ENCODE measurements at places on chromosomes 3 and 15.

- DNase-seq, result no peak
These were observed 1.2 kb downstream of the CCDC9B start for GRCh38 chr15:40339621-40339945.

- no peak for DNase-seq
These were observed 15.4 kb downstream of the CCDC54 start for GRCh38 chr3:107392549-107393165.

GRCh38 chr3:135927155-135927554 is 38.4 kb upstream of the PPP2R3A start:
- DNase-seq, result no peak

GRCh38 chr3:194664857-194665256 is 7.1 kb downstream of the LSG1 start:
- no peak for DNase-seq

DNA sequence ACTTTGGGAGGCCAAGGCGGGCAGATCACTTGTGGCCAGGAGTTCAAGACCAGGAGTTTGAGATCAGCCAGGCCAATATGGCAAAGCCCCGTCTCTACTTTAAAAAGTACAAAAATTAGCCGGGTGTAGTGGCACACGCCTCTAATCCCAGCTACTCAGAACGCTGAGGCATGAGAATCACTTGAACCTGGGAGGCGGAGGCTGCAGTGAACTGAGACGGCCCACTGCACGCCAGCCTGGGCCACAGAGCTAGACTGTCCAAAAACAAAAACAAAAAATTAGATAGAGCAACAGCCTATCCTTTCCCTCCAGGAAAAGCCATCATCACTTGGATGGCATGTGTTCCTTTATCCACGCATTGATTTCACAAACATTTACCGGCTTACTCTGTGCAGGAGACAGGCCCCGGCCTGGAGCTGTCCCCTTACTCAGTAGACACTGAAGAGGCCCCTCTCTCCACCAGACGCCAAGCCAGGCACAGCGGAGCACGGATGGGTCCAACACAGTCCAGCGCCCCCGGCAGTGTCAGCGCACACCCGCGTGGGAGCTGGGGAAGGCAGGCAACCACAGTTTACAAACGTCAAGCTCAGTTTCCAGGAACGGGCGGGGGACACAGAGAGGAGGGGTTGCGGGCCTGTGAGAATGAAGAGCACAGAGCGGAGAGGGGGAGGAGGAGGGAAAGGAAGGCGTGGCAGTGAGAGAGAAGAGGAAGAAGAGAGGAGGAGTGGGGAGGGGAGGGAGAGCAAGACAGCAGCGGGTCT is 3.1 kb downstream of the GP5 start:
- DNase-seq, result no peak

- DNase-seq, result no peak
These were observed 13.4 kb downstream of the EID1 start for GRCh38 chr15:48891232-48891765.

DNA sequence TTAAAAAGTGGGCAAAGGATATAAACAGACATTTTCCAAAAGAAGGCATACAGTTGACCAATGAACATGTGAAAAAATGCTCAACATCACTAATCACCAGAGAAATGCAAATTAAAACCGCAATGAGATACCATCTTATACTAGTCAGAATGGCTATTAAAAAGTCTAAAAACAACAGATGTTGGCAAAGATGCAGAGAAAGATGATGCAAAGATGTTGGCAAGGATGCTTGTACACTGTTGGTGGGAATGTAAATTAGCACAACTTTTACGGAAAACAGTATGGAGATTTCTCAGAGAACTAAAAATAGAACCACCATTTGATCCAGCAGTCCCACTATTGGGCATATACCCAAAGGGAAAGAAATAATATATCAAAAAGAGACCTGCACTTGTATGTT is 53.5 kb downstream of the TLNRD1 start:
- no peak for DNase-seq

DNA sequence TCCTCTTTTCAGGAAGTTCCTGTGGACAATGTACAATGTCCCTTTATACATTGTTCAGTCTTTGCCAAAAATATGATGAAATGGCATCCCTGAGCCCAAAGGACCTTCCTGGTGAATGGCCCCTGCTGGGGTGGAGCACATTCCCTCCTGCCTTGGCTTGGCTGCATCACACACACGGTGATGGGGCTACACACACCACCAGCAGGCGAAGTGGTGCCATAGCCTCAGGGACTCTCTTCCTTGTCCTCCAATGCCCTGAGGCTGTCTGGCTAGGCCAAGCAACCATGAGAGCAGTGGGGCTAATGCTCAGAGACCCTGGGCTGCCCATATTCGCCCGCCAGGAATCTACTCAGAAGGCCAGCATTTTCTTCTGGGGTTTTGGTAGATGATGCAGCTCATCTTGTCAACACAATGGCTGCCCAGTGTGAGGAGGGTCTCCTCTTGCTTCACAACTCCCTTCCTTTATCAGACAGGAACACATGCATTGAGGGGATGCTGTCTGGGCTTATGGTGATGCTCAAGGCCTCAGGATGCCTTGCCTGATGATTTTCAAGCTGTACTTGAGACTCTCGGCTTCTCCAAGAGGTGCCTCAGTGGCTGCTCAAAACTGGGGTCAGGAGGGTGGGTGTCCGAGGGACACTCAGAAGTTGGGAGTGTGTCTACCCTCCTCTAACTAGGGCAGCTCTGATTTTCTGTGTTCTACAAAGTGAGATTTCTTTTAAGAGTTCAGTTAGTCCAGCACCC is 40.9 kb upstream of the EPHB1 start:
- DNase-seq, result no peak

DNA sequence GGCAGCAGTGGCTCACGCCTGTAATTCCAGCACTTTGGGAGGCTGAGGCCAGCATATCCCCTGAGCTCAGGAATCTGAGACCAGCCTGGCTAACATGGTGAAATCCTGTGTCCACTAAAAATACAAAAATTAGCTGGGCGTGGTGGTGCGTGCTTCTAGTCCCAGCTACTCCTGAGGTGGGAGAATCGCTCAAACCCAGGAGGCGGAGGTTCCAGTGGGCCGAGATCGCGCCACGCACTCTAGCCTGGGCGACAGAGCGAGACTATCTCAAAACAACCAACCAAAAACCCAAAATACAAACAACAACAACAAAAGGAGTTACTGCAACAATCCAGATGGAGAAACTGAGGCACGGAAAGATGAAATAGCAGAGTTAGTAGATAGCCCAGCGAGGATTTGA is 35.4 kb downstream of the SAXO2 start:
- DNase-seq, result no peak

GRCh38 chr3:182644790-182645433 is 148.4 kb upstream of the ATP11B start:
- no peak for DNase-seq

- no peak for DNase-seq
These were observed 29.4 kb upstream of the ATP8B4 start for GRCh38 chr15:50148362-50148963.

GRCh38 chr15:80386151-80386550 is 18.0 kb upstream of the ARNT2 start:
- DNase-seq, result no peak

DNA sequence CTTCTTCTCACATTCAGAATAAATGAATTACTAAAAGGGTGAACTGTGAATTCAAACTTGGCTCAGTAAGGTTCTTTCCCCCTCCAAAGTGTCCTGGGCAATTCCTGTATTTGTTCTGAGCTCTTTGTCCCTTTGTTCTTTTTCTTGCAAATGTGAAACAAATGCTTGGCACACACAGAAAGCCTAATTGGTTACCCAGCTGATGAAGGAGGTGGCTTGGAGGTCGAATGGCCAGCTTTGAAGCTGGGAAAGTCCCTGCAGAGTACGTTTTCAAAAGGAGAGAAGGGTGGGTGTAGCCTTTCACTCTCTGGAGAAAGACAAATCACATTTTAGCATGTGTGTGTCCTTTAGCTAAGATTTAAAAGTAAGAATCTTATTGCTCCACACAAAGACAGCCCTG is 154.4 kb downstream of the PEX5L start:
- no peak for DNase-seq

- DNase-seq, result no peak
These were observed 79.3 kb downstream of the RPL22L1 start for GRCh38 chr3:170790647-170791046.

- no peak for DNase-seq
These were observed 6.9 kb upstream of the TBC1D2B start for GRCh38 chr15:78084449-78084750.

- no peak for DNase-seq
These were observed 4.1 kb downstream of the YEATS2 start for GRCh38 chr3:183701744-183702143.
